Stomach (tissue), 19 donors: ENCODE measurements at places on chromosomes 11 and 22.
A peak's percentile ranks its signal among the peaks of the same experiment; 100 is the strongest.

GRCh38 chr11:46512261-46512881 is 81.5 kb downstream of the AMBRA1 start:
- H3K27me3 ChIP-seq, result no peaks in the 10 kb centered on the region
- no peak for DNase-seq
- H3K36me3 ChIP-seq, result peaks cover 28% of the 10 kb centered on the region
- no peak overlapping the region for H3K4me3 ChIP-seq
- H3K4me1 ChIP-seq, result peaks cover 4% of the 10 kb centered on the region
- no peak overlapping the region for H3K27ac ChIP-seq

DNA sequence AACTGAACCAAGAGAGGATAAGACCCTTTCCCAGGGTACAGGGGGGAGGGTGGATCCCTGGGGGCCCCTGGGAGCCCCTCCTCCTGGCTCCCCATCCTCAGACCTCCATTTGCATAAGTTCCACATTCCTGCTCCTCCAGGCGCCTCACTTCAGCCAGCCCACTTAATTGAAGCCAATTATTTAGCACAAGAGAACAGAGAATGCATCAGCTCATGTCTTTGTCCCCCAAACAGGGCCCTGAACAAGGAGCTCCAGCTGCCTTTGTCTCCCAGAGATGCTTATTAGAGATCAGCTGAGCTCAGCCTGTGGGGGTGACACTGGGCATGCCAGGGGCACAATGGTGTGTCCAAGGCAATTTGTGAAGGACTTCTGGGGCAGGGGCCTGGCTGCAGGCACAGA is 89.9 kb upstream of the PRDM11 start:
- H3K27ac ChIP-seq, result no peak overlapping the region
- no peak overlapping the region for H3K4me3 ChIP-seq
- no peaks in the 10 kb centered on the region for H3K36me3 ChIP-seq
- no peaks in the 10 kb centered on the region for H3K4me1 ChIP-seq
- DNase-seq, result no peak

- H3K36me3 ChIP-seq, result no peaks in the 10 kb centered on the region
- no peak overlapping the region for H3K4me3 ChIP-seq
- H3K27me3 ChIP-seq, result no peaks in the 10 kb centered on the region
- peak; percentile 74 for DNase-seq
- H3K27ac ChIP-seq, result no peak overlapping the region
Measured at GRCh38 chr11:62999649-63000048, 14.9 kb upstream of the SLC22A6 start.

GRCh38 chr11:129881570-129882170 is 13.7 kb downstream of the NFRKB start:
- no peaks in the 10 kb centered on the region for H3K27me3 ChIP-seq
- peak; percentile 63 for DNase-seq
- H3K4me3 ChIP-seq, result no peak overlapping the region
- peaks cover 100% of the 10 kb centered on the region for H3K36me3 ChIP-seq
- H3K27ac ChIP-seq, result no peak overlapping the region
- H3K4me1 ChIP-seq, result no peaks in the 10 kb centered on the region

DNA sequence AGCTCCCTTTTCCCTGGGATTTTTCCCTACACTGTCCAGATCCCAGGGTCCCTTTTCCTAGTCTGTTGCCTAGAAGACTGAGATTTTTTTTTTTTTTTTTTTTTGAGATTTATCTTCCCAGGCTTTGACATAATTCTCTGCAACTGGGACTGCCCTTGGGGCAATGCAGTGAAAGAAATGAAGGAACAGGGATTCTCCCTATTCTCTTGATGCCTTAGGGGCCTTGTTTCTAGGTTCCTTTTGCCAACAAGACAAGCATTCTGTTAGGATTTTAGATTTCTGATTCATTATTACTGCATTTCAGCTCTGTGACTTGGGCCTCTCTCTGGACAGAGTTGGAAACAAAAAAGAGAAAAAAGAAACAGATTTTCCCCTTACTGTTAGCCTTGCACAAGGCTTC is 47.3 kb downstream of the QSER1 start:
- DNase-seq, result no peak
- no peak overlapping the region for H3K27ac ChIP-seq
- no peaks in the 10 kb centered on the region for H3K4me1 ChIP-seq
- H3K27me3 ChIP-seq, result no peaks in the 10 kb centered on the region
- peaks cover 31% of the 10 kb centered on the region for H3K36me3 ChIP-seq
